Sciatic nerve (tissue), 2 donors: ENCODE measurements at places on chromosomes 12 and 14.

DNA sequence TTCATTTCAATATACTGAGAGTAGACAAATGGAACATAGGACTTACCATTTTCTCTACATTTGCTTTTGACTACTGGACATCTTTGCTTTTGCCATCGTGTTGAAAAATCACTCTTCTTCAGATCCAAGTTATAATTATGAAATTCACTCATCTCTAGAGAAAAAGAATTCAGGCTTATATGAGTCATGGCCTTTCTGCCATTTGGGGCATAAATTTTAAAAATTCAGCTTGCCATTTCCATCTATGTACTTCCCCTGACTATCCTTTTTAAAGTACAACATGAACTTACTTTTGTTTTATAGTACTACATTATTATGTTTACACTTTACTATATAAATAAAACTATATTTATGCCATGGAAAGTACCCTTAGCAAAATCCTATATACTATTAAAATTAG, 3.0 kb downstream of the KLRK1 start:
- DNase-seq: no peak

DNA sequence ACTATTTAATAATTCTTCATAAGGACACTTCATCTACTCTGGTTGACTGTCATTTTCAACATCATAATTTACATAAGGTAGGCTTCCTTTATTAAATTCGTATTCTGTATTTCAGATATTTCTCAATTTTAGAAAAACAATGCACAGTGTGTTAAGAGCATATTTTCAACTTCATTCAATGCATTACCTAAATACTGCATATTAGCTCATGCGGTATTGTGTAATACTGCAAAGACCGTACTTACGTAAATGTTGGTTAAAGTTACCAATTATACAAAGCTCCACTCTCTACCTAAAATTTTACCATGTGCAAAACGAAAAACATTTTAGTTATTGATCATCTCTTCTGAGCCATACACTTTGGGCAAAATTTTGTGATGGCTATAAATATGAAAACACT, 62.8 kb downstream of the EXOC5 start:
- no peak for DNase-seq

GRCh38 chr14:55045087-55045486, 6.4 kb upstream of the MAPK1IP1L start:
- no peak for DNase-seq

DNA sequence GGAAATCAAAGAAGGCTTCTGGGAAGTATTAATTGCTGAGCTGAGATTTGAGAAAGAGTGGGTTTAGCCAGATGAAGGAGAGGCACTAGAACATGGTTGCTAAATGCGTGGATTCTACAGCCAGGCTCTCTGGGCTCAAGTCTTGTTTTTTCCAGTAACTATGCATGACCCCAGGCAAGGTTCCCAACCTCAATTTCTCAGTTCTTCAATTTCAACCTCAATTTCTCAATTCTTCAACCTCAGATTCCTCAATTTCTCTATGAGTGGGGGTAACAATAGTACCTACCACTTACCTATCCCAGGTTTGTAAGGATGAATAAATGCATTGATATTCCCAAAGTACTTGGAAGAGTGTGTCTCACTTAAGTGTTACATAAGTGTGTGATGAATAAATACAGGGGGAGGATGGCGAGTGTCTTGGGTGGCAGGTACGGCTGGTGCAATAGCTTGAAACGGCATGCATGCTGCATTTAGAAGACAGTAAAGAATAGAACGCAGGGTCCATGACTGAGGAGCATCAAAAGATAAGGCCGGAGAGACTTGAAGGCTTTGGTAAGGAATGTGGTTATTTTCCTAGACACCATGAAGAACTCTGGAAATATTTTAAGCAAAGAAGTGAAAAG, 149.1 kb upstream of the ATP2B1 start:
- no peak for DNase-seq

DNA sequence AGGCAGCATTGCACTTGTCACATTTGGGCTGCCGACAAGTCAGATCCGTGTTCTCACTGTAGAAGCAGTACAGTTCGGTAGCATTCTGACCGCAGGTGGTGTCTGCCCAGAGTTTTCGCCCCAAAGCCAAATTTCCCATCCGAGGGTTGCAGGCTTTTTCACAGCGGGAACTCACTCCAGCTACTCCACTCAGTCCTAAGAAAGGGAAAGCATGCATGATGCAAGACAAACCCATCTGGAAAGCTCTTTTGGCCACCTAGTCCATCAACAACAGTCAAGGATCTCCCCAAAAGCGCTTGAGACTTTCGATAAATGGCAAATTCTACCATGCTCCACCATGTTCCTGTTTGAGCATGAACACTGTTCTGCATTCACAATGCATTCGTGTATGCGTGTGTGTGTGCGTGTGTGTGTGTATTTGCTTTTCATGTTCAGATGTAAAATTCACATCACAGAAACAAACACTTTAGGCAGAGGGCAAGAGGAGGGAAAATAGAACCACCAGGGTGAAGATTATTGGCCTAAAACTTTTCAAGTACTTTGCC, 3.2 kb downstream of the NTN4 start:
- no peak for DNase-seq

DNA sequence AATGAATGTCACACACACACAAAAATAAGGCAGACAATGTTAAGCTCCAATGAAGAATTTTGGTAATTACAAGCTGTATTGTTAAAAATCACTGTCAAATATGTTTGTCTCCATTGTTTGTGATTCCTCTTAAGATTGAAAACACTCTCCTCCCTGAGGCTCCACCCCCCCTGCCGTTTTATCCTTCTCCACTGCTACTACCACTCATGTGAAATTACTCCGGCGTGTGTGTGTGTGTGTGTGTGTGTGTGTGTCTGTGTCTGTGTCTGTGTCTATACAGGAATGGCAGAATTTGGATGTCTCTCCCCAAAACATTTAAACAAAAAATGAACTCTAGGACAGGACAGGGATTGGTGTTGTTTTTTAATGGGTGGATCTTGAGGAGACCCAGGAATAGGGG, 365.1 kb upstream of the DIO2 start:
- no peak for DNase-seq

DNA sequence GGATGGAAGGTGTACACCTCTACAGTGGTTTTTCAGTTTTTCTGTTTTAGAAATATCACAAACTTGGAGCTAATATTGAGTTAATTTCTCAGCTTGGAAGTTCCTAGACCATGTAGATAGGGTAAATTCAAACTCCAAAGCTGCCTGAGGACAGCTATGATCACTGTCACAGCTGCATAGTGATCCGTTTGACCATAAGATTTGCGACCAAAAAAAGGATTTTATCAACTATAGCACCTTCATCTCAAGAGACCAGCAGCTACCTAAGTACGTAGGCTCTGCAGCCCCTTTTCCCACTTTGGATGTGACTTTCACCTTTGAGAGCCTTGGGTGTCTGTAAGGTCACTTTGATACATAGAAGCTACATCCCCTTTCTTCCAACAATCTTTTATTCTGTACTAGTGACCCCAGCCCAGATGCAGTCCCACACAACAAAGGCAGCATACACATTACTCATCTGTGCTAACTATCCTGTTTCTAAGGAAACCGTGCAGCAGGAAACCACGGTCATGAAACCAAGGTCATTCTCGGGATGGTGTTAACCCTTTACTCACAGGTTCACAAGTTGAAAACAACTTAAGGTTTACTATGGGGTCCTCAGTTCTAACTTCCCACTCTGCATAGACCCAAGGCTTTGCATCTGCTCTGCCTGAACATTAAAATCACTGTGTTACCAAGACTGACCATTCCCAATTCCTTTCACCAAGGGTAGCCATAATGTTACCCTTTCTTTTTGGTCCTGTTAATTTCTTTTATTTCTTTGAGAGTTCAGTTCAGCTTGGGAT, 75.4 kb downstream of the IFT81 start:
- no peak for DNase-seq

GRCh38 chr12:99704458-99704857, 56.9 kb downstream of the GARIN6 start:
- DNase-seq: no peak
